ENCODE measurements at places on chromosomes 2 and 18.
A peak's percentile ranks its signal among the peaks of the same experiment; 100 is the strongest.

GRCh38 chr2:3536682-3537632 lies 17.6 kb upstream of the ADI1 start:
- DNase-seq, result no peak

- no peak for DNase-seq
Observed at GRCh38 chr2:20421988-20422370, 24.9 kb upstream of the RHOB start.

DNA sequence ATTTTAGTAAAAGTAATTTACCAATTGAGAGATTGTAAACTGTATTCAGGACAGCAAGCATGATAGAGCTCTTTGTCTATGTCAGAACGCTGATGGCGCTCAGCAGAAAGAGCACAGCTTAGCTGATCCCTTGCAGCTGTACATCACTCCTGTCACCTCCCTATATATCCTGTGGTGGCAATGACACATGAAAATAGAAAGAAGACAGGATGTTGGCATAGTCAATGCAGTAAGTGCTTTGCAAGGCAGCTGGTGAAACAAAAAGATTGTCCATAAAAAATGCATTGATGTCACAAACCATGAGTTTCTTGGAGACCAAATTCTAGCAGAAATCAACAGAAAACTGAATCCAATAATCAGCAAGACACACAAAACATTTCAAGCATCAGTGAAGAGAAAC lies 221.5 kb downstream of the RIT2 start:
- no peak for DNase-seq

DNA sequence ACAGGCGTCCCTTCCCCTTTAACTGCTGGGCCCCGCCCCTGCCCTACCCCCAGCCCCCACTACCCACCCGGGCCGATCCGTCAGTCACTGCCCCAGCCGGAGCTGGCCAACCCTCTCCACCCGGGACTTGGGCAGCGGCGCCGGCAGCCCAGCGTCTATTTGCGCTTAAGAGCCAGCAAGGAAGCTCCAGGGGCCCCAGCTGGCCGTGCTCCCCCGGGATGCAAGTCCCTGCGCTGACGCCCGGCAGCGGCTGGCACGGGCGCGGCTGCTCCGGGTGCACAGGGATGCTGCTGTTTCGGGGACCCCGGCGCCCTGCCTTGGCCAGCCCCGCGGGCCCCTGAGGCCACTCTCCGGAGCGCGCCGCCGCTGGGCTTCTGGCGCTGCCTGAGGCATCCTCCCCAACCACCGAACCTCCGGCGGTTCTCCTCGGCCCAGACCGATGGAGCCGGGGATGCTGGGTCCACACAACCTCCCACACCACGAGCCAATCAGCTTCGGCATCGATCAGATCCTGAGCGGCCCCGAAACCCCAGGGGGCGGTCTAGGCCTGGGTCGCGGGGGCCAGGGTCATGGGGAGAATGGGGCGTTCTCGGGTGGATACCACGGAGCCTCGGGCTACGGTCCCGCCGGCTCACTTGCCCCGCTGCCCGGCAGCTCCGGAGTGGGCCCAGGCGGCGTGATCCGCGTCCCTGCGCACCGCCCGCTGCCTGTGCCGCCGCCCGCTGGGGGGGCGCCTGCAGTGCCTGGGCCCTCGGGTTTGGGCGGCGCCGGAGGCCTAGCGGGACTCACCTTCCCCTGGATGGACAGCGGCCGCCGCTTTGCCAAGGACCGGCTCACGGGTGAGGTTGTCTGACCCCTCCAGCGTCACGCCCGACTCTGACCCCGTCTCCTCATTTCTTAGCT lies at the start of gene TLX2:
TLX2 (plus strand) TSS at position 83 of the 903 bp plus-strand sequence; CDS start at position 440, 357 bp downstream.
- no peak for DNase-seq

- DNase-seq, result no peak
Observed at GRCh38 chr2:168116448-168116847, 130.9 kb downstream of the STK39 start.

DNA sequence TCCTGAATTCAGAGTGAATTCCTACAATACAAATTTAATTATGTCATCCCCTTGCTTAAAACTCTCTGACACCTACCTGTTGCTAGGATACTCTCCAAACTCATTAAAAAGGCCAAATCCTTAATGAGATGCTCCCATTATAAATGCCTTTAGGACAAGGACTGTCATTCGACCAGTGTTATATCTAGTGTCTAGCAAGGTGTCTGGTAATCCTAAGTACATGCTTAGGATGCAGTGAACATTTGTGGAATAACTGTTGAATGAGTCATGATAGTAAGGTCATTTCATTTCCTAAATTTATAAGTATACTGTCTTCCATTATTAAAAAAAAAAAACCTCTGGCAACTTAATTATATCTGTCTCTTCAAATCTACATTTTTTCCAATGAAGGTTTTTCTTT lies 588.9 kb upstream of the NRXN1 start:
- DNase-seq, result no peak

DNA sequence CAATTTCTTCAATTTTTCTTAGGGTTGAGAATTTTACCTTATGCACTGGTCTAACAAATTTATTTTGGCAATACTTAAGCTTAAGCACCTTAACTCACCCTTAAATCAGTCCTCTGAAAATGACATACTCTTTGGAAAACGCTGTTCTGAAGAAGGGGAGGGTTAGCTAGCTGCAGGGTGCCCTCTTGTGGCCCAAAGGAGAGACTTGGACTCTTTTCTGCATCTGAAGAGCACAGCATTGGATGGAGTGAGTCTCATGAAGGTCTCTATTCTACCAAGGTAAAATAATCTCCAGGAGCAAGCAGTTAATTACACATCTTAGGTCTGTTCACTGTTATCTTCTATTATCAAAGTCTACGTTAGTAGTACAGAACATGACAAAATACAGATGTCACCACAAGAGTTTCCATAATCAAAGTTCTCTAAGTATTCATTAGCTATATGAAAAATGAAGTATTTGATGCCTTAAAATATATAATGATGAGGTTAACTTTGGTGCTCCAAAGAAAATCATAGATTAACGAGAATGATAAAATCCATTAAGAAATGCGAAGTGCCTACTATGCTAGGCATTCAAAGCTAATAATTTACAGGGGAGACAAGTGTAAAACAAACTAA lies 24.4 kb downstream of the PUM2 start:
- DNase-seq, result peak; percentile 62

GRCh38 chr18:21820033-21820810 lies 79.6 kb downstream of the MIB1 start:
- peak; percentile 21 for DNase-seq

- no peak for DNase-seq
Observed at GRCh38 chr2:25954199-25954752, 28.0 kb downstream of the KIF3C start.

GRCh38 chr2:18445433-18446320 lies 114.8 kb downstream of the RDH14 start:
- DNase-seq, result no peak

GRCh38 chr2:163132850-163133249 lies 294.3 kb upstream of the KCNH7 start:
- DNase-seq, result no peak

DNA sequence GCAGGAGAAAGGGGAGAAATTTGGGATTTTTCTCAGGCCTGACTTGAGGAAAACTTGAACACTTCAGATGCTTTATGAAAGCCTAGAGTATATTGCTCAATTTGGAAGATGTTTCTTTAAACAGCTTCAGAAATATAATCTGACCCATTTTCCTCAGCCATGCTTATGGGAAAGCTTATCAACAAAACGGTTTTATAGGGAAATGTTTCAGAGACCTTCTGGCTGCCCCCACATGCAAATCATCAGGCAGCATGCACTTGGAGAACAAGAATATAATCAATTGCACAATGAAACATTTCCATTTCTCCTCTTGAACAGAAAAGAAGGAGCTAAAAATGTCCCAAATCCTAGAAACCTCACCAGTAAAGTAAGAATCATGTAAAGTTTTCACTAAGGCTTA lies 411.2 kb upstream of the ETAA1 start:
- DNase-seq, result no peak

GRCh38 chr2:30732876-30733275 lies 74.4 kb downstream of the CAPN13 start:
- no peak for DNase-seq

- no peak for DNase-seq
Observed at GRCh38 chr18:32200766-32201165, 10.9 kb downstream of the MEP1B start.

DNA sequence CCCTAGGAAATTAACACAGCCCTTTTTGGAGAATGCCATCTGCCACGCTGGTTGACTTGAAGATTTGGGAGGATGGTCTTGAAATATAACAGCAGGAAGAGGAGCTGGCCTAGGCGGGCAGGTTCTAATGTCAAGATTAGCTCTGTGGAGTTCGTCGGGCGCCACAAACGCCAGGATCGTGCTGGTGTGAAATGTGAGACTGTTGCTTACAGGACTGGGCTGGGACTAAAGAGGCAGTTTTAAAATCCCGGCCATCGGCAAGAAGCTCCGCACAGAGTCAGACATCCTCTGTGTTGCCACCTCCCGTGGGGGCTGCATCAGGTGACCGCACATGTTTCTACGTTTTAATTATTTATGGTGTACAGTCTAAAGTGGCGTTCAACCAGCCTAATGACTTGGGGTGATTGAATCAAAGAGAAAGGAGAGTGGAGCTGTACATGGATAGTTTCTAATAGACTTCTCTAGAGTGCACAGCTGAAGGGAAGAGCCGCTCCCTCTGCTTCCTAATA lies 99.4 kb upstream of the BCL11A start:
- DNase-seq, result no peak

- no peak for DNase-seq
Observed at GRCh38 chr18:35138773-35139172, 97.6 kb downstream of the MAPRE2 start.

- DNase-seq, result no peak
Observed at GRCh38 chr2:144645083-144645778, 125.3 kb upstream of the ZEB2 start.

- DNase-seq, result no peak
Observed at GRCh38 chr2:63484901-63485300, 103.4 kb downstream of the WDPCP start.

GRCh38 chr2:237725661-237726060 lies 72.9 kb upstream of the RBM44 start:
- no peak for DNase-seq

GRCh38 chr2:215320679-215321078 lies 8.8 kb downstream of the ATIC start:
- DNase-seq, result no peak

DNA sequence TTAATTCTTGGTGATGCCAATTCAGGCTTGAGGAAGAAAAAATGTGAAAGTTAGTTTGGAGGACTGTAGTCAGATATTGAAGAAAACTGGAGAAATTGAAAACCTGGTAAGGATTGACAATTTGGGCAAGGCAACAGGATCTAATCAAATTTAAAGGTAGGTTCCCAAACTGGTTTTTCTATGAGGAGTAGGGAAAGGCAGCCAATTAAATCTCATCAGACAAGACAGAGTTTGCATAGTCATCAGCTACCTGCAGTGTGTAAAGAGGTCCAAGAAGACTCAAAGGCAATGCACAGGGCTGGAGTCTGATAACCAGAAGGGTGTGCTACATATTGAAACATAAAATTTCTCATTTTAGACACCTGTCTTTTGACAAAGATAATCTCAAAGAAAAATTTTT lies 16.0 kb upstream of the CAB39 start:
- no peak for DNase-seq
